Panc1 (cell line): ENCODE measurements at places on chromosomes 12 and 14. TPM values are rescaled to one million over a fixed set of nuclear protein-coding genes. Genes with fewer than 3 reads are reported as not detected.

GRCh38 chr14:76870166-76870565, 44.0 kb downstream of the LRRC74A start:
- DNase-seq = no peak

CINP gene
- 28.3 TPM for total RNA-seq

- no peak for DNase-seq
Measured at GRCh38 chr14:95320078-95320895, 579 bp upstream of the CLMN start.

RNF41 gene
- total RNA-seq = 35.3 TPM

GRCh38 chr14:35402323-35403113, 2.0 kb downstream of the NFKBIA start:
- no peak for DNase-seq
